ENCODE measurements at places on chromosomes 7 and 10.

- DNase-seq, result no peak
Measured at GRCh38 chr10:12434277-12434676, 84.9 kb downstream of the CAMK1D start.

DNA sequence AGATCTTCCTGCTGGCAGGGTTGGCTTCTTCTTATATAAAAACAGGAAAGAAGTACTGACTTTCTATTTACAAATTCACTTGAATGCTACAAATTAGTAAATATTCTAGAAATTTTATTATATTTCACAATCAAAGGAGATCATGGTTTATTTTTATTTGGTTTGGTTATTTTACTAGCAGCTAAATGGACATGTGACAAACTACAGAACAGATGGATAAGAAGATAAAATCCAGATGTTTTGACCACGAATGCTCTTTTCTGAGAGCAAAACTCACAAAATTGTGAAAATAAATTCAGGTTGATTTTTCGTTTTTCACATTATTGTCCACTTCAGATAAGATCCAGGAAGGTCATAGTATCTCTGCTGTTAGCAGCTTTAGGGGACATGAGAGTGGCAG lies 55.4 kb downstream of the CACNA2D1 start:
- DNase-seq, result no peak

DNA sequence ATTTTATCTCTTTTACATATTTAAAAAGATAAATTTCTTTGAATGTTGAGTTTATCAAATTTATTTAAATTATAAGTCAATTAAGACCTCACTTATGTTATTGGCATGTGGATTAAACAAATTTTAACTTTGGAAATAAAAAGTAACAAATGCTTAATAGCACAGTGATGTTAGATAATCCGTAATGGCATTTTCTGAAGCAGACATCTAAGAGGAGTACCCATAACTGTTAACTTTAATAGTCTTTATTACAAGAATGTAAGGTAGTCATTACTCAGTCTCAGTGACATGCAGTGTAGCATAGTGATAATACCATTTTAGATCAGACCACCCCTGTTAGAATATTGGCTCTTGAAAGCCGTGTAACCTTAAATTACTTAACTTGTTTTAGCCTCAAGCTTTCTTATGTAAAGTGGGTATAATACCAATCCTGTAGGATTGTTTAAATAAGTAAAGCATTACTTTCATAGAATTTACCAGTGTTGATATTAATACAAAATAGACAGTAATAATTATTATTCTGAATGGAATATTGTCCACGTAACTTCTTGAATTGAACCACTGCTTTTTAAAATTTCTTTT lies 4.3 kb downstream of the PHYHIPL start:
- no peak for DNase-seq

- DNase-seq, result no peak
Measured at GRCh38 chr10:132901351-132901750, 41.0 kb downstream of the CFAP46 start.

DNA sequence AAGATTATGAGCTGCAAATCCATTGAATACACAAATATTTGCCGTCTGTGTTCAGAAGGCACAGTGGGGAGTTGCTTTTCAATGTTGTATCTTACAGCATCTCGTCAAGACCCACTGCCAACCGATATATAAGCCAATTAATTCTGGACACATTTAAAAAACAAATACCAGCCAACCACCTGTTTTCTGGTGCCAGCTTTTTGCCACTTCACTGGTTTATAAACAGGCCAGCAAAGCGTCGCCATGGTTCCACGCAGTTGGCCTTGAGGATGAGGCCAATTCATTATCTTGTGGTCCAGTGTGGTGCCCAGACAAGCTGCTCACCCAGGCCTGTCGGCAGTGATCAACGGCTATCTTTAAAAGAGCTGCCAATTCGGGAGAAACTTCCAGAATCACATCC lies 321.0 kb downstream of the TCERG1L start:
- DNase-seq, result no peak

DNA sequence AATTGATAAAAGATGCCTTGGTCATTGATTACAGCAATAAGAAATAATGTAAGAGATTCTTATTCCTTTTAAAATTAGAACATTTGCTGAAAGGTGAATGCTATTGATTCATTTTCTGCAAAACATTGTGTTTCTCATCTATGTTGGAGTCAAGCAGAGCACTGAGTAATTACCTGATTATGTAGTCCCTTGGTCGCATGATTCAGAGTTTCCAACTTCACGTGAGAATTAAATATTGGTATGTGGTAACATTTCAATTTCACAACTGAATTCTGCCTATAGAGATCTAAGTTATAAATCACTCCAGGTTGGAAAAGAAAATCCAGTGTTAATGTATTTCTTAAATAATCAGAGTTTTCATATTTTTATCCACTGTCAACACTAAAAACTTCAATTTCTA lies 701.4 kb downstream of the PHTF2 start:
- DNase-seq, result no peak

GRCh38 chr10:97411406-97411805 lies 10.3 kb upstream of the RRP12 start:
- DNase-seq, result no peak

GRCh38 chr7:82389876-82390275 lies 53.7 kb downstream of the CACNA2D1 start:
- no peak for DNase-seq

DNA sequence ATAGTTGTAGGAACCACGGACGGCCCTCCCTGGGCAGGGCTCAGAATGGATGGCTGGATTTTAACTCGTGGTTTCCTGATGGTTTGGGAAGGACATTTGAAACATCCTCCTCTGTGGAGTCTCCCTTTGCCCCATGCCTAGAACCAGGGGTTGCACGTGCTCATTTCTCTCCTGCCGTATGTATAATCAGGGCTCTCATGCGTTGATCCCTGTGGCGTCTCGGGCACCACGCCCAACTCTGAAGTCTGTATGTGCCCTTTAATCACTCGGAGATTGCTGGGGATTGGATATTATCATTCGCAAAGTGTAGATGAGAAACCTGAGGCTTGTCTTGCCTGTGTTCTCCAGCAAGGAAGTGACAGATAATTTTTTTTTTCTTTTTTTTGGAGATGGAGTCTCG lies 257.1 kb downstream of the CAMK1D start:
- DNase-seq, result no peak

DNA sequence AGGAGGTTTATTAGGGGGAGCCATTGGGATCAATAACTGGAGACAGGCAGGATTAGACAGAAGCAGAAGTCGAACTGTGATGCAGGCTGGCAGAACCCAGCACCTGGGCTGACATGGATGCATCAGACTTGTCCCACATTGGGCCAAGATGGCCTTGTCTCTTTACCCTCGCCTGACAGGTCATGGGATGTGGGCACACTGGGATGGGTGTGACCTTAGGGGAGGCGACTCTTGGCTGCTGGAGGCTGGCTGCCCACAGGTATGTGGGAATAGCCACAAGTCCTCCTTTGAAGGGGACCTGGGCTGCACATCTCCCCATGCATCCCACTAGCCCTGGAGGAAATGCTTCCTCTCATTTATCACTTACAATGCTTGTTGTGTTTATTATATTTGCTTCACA lies 17.3 kb downstream of the NFE2L3 start:
- no peak for DNase-seq

GRCh38 chr10:20007426-20007825 lies 191.2 kb downstream of the PLXDC2 start:
- DNase-seq, result no peak

DNA sequence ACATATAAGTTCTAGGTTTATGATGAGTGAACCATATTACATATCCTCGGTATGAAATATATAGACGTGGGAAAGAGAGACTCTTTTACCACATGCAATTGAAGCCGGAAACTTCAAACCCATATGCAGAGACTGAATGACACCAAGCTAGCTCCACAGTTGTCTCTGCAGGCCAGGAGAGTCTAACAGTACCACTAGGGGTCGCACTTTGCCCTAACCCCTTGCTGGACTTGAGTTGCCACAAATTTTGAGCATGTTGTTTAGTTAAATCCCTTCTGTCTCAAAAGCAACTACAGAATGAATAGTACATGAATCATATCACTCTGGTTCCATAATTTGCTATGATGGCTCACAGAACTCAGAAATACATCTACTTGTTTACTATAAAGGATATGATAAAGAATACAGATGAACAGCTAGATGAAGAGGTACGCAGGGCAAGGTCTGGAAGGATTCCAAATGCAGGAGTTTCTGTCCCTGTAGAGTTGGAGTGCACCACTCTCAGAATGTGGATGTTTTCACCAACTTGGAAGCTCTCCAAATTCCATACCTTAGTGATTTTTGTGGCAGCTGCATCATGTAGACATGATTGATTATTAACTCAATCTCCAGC lies 112.4 kb upstream of the YAE1 start:
- DNase-seq, result peak; percentile 10

DNA sequence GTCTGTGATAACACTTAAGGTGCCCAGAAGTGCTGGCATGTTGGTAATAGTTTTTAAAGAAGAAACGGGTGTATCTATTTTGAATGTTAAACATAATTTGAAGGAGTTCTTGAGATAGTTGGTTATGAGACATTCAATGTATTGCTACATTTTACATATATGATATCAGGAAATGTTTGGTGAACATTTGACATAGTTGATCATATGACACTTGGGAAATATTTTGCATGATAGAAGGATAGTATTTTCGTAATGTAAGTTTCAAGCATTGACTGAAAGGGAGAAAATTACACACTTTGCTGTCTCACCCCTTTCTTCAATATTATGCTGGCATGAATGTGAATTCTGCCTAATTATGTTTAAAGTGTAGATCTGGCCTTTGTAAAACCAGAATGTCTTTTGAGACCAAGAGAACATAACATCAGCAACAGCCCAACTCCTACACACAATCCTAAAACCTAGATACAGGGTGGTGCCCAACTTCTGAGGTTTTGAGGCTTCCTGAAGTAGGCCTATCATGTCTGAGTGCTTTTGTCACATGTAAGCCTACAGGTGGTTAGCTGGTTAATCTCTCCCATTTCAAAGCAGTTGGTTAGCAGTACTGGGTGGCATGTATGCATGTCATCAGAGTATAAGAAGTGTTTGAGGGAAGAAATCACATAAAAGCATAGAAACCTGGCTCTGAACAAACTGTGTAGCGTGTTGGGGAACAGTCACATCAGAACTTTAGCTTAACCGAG lies 2.1 kb downstream of the ADD3 start:
- no peak for DNase-seq

GRCh38 chr7:133815611-133816210 lies 311.4 kb upstream of the LRGUK start:
- DNase-seq, result no peak

GRCh38 chr7:54687462-54688212 lies 71.4 kb downstream of the SEC61G start:
- DNase-seq, result no peak

DNA sequence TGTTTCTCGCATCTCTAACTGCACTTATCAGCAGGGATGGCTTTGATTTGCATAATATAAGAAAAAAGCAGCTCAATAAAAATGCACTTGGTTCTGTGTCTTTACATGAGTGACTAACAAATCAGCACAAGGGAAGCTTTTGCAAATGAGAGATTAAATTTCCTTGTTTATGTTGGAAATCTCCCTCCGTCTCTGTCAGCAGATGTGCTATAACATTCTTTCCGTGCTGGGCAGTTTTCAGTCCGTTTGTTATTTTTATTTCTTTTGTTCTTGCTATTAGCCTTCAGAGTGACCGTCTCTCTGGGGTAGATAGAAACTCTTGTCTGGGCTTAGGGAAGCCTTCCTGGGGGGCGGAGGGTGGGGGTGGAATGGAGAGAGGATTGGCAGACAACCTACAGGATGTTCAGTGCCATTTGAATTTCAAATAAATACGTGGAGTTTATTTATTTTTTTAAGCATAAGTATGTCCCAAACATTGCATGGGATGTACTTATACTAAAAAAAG lies 96.0 kb downstream of the GATA3 start:
- no peak for DNase-seq

DNA sequence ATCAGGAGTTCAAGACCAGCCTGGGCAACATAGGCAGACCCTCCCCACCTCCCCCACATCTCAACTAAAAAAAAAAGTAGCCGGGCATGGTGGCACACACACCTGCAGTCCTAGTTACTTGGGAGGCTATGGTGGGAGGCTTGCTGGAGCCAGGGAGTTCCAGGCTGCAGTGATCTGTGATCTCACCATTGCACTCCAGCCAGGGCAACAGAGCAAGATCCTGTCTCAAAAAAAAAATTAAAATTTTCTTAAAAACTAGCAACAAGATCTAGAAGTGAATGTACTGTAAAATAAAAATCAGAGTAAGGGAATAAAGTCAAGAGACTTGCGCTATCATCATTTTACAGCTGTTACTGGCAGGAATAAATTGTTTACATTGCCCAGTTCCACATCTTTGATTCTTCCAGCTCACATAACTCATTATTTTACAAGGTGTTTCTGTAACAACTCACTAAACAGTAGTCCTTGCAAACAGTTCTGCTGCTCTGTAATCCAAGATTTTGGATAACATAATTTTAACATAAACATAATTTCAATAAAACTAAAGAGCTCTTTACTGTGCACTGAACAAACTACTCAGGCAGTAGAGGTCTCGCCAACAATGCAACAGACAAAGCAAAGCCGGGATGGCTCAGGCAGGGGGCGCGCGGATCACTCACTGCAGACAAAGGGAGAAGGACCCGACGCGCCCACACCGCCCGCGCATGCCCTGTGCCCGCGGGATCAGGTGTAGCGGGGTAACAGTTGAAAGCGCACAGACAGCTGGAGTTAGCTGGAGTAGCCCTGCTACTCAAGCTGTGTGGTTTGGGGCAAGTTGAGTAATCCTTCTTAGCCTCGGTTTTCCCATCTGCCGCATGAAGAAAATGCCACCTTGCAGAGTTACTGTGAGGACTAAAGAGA lies 73.3 kb upstream of the NFE2L3 start:
- DNase-seq, result peak; percentile 45

DNA sequence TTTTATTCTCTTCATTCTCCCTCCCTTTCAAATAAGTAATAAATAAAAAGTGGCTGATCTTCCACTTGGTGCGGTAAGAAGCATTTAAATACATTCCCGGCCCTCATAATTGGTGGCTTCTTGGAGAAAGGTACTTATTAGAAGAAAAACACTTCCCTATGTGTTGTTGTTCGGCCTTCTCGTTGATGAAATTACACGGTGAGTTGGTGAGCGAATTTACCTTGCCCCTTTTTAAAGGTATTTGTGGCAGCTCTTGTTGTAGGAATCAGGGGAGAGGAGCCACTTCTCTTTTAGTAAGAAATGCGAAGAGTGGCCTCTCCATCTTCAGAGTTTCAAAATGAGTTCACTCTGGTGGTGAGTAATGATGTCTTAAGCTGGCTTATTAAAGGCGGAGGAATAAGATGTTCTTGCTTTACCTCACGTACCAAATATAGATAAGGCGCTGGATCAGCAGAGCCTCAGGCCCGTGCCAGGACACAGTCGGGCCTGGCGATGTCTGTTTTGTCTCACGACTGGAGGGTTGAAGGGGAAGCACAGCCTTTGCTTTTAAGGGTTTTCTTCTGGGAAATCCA lies 135.9 kb downstream of the CUX1 start:
- DNase-seq, result no peak

DNA sequence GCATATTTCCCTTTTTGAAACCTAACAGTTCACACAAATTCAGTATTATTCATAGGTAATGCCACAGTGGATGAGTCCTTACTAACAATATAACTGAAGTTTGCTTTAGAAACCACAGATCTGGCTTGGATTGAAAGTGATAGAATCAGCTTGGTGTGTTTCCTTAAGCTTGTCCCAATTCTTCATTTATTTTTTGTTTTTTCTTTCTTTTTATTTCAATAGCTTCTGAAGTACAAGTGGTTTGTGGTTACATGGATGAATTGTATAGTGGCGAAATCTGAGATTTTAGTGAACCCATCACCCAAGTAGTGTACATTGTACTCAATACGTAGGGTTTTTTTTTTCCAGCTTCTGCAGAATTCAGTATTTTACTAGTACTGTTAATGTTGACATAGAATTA lies 518.2 kb upstream of the SEMA3D start:
- DNase-seq, result no peak

Measured in stimulated activated CD4-positive, alpha-beta T cell treated with anti-CD3 and anti-CD28 coated beads, Interleukin-1b, Interleukin-23, amount 100 ng/mL, for 24 hours (primary cell).